ENCODE measurements at places on chromosomes 16 and 17.
A peak's percentile ranks its signal among the peaks of the same experiment; 100 is the strongest.

- no peak for DNase-seq
Observed at GRCh38 chr16:67562918-67563707, 787 bp downstream of the CTCF start.

DNA sequence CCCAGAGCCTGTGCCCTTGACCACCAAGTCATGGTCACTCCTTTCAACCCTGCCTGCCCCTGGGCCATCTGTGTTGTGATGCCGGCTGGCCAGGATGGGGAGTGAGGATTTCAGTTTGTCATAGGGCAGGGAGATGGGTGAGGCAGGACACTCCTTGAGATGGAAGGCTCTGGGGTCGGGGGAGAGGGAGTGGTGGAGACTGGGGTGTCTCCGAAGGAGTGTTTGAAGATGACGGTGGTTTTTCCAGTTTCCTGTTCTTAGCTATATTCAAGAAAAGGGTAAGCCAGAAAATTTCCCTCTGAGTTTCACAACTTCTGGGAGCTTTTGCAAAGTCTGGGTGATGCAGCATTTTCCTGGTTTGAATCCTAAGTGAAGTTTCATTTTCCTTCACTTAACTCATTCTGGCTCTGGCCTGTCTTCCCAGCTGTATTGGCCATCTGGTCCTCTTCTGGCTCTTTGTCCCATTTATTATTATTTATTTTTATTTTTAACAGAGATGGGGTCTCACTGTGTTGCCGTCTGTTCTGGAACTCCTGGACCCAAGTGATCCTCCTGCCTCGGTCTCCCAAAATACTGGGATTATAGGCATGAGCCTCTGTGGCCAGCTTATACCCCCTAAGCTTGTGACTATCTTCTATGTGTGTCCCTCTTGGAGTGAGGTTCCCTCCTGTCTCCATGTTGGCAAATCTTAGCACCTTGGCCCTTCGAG is 27.7 kb downstream of the ABCC1 start:
- DNase-seq: no peak

DNA sequence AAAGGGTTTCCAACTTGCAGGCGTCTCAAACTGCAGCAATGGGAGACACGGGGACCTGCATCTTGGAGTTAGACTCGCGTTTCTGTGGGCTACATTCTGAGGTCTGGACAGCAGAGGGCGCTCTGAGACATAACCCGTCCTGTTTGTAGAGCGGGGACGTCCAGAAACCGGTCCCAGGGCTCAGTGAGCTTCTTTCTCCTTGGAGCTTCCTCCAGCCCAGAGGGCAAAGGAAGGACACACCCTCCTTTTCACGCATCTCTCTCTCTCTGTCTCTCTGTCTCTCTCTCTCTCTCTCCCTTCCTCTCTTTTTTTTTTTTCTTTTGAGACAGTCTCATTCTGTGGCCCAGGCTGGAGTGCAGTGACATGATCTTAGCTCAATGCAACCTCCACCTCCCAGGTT is 19.8 kb downstream of the COX4I1 start:
- peak; percentile 75 for DNase-seq

DNA sequence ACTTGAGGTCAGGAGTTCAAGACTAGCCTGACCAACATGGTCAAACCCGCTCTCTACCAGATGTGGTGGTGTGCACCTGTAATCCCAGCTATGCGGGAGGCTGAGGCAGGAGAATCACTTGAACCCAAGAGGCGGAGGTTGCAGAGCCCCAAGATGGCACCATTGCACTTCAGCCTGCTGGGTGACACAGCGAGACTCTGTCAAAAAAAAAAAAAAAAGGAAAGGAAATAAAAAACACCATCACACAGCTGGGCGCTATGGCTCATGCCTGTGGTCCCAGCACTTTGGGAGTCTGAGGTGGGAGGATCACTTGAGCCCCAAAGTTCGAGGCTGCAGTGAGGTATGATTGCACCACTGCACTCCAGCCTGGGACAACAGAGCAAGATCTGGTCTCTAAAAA is 13.3 kb upstream of the SBK1 start:
- DNase-seq: no peak
